ENCODE measurements at places on chromosomes 5 and 9. TPM values are rescaled to one million over a fixed set of nuclear protein-coding genes. Genes with fewer than 3 reads are reported as not detected.

Gene GABRA6
- total RNA-seq: not detected

DNA sequence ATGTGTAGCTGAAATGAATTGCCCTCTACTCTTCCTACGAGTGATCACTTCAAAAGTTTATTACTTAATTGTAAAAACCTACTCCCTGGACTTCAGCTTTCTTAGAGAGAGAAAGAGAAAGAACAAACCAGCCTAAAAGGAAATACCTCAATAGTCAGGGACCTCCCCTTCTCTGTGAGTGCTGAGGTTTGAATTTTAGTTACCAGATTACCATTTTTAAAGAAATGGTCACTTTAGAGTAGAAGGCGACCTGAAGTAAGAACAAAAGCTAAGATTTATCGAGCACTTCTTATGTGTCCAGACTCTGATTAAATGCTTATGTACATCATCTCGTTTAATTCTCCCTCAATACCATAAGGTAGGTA is 11.3 kb downstream of the RAPGEF1 start:
- peaks cover 22% of the 10 kb centered on the region for H3K4me1 ChIP-seq
- no peak for DNase-seq
- no peaks in the 10 kb centered on the region for H3K27me3 ChIP-seq
- no peak overlapping the region for H3K4me3 ChIP-seq
- no peaks in the 10 kb centered on the region for H3K36me3 ChIP-seq

Gene IFNK
- total RNA-seq: not detected

Gene PCDHGB2
- total RNA-seq: 0.38 TPM

Gene NHP2
- total RNA-seq: 193 TPM

- H3K4me1 ChIP-seq: peaks cover 9% of the 10 kb centered on the region
- peak overlapping the region; percentile 65 for H3K4me3 ChIP-seq
- H3K36me3 ChIP-seq: peaks cover 10% of the 10 kb centered on the region
- H3K27ac ChIP-seq: peak overlapping the region; percentile 21
- DNase-seq: peak; percentile 93
- H3K27me3 ChIP-seq: peaks cover 28% of the 10 kb centered on the region
Observed at GRCh38 chr9:89661956-89662717, 57.3 kb downstream of the GADD45G start.

GRCh38 chr9:106897236-106897635 is 34.3 kb downstream of the ZNF462 start:
- H3K27ac ChIP-seq: no peak overlapping the region
- H3K4me1 ChIP-seq: peaks cover 15% of the 10 kb centered on the region
- no peaks in the 10 kb centered on the region for H3K27me3 ChIP-seq
- H3K4me3 ChIP-seq: no peak overlapping the region
- H3K36me3 ChIP-seq: peaks cover 6% of the 10 kb centered on the region
